ENCODE measurements at places on chromosomes 13 and 19.
A peak's percentile ranks its signal among the peaks of the same experiment; 100 is the strongest.

GRCh38 chr19:32392901-32393300 is 12.7 kb upstream of the DPY19L3 start:
- DNase-seq: no peak

GRCh38 chr19:56341948-56342347 is 27.3 kb upstream of the ZSCAN5A start:
- DNase-seq: no peak

DNA sequence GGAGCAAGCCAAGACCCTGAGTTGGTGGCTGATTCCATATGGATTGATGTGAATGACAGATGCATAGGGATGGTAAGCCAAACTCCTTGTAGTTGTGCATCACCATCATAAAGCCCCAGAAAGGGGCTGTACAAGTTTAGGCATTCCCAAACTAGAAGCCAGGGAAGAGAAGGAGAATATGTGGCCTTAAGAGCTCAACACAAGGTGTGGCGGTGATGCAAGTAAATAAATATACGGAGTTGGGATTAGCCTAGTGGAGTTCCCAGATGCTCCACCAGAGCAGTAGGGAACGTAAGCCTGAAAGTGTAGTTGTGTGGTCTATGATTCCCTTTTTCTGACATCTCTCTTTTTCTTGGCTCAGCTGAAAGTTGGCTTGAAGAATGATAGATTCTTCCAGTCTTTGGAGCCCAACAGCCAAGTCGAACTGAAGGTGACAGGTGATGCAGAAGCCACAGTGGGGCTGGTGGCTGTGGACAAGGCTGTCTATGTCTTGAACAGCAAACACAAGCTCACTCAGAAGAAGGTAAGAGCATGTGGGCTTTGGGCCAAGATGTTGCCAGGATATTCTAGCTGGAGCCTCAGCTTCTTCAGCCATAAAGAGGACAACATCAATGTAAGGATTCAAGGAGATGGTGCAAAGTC is 30.1 kb downstream of the RDH8 start:
- no peak for DNase-seq

GRCh38 chr19:1616875-1617274 is 11.6 kb upstream of the UQCR11 start:
- no peak for DNase-seq

- DNase-seq: no peak
Observed at GRCh38 chr13:66899955-66900354, 330.2 kb downstream of the PCDH9 start.

DNA sequence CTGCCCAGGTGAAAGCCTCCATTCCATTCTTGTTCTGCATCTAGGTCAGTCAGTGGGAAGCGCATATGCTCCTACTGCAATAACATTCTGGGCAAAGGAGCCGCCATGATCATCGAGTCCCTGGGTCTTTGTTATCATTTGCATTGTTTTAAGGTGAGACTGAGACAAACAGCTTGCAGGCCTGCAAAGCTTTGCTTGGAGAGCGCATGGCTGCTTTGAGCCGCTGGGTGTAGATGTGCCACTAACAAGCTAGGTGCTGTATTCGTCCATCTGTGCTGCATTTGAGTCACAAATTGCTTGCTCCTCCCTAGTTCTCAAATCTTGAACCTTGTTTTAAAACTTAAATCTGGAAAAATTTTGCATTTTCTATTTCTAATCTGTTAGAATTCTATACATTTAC is 219.1 kb downstream of the LMO7 start:
- DNase-seq: no peak

DNA sequence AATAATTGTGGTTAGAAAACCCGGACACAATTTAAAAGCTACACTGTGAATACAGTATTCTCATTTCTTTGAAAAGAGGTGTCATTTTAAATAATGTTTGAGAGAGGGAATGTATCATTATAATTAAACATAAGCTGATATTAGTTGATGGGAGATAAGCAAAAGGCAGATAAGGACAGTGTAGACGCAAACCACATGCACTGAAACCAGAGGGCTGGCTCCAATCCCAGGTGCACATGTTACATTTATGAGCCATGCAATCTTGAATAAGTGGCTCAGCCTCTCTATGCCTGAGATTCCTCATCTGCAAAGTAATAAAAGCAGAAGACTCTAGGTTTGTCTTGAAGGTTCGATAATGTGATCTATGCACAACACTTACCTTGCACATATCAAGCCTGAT is 238.7 kb downstream of the EFNB2 start:
- no peak for DNase-seq

GRCh38 chr13:28624707-28625432 is 34.1 kb upstream of the POMP start:
- no peak for DNase-seq

DNA sequence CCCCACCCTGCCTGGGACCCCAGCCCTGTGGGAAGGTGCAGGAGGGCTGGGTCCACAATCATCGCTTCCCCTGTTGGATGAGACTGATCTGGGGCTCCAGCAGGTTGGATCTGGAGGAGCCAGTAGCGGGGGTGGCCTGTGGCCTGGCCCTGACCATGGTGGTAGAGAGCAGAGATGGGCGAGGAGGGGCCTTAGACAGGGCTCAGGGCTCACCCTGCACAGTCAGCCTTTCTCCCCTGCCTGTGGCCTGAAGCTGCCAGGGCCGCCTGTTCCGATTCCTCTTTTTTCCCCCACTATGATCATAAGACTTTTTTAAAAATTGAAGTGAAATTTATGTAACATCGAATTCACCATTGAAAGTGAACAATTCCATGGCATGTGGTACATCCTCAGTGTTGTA is 18.2 kb downstream of the SIN3B start:
- DNase-seq: no peak

DNA sequence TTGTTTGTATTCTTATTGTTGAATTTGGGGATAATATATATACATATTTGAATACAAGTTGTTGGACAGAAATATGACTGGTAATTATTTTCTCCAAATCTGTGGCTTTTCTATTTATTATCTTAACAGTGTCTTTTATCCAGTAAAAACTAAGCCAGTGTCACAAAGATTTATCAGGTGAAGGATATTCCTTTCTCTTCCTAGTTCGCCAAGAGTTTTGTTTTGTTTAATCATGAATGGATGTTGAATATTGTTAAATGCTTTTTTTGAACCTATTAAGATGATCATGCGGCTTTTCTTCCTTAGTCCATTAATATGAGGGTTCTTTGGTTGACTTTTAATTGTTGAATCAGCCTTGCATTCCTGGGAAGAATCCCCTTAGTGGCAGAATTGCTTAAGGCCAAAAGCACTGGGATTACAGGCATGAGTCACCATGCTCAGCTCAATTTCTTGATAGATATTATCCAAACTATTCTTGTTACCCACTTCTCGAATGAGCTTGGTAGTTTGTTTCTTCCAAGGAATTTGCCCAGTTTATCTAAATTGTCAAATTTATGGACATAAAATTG is 53.3 kb downstream of the TEX26 start:
- peak; percentile 14 for DNase-seq

DNA sequence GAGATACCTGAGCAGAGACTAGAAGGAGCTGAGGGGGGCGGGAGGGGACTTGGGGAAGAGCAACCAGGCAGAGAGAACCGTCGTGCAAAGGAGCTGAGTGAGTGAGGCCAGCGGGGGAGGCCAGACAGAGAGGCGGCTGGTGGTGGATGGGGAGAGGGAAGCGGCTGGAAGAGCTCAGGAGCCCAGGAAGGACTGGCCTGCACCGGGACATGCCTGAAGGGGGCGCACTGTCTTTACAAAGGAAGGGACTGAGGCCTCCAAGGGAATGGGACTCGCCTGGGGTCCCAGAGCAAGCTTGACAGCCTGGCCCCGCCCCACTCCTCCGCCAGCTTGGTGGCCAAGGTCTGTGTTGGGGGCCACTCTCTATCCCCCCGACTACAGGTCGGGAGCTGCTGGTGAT is 14.9 kb downstream of the ONECUT3 start:
- no peak for DNase-seq

GRCh38 chr19:19107654-19108053 is 30.6 kb downstream of the TMEM161A start:
- no peak for DNase-seq

DNA sequence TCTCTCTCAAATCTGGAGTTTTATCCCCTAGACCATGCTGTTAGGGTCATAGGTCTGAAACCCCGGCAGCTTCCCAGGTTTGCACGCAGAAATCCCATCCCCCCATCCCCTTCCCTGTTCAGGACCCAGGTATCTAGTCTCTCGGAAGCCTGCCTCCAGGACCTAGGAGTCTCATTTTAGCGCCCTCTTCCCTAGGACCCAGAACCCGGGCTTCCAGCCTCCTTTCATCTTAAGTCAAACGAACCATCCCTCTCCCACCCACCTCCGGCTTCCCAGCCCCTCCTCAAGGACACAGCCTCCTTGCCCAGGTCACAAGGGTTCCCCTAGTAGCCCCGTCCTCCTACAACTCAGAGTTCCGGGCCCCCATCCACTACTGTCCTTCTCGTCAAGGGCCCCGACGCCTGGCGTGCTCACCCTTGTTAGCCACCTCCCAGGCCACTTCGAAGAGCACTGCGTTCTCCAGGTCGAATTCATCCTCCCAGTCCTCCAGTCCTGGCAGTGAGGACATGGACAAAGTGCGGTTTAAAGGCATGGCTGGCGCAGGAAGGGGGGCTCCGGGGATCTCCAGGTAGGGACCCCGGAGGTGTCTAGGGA is 431 bp downstream of the GYS1 start:
- DNase-seq: no peak

DNA sequence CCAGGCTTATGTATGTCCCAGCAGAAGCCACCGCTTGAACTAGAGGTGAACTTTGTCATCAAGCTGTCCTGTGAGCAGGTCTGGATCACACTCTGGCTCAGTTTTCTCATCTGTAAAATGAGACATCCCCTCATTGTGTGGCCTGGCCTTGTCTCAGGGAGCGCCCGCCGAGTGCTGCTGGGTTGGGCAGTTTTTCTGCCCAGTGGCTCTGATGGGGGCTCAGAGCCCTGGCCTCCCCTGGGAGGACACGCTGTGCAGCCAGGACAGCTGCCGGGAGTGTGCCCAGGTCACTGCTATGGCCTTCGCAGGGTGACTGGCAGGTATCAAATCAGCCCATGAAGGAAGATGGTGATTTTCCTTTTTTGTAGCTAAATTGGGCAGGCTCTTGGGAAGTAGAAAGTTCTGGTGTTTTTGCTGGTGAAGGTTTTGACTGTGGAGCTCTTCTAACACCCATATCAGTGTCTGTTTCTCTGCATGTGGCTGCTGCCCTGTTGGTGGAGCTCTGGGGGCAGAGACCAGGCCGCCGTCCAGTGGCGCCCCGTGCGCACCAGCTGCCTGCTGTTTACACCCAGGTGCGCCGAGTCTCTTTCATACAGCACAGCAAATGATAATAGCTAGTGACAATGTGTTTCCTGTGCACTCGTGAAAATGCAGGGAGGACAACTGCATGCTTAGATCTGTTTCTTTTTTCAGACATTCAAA is 40.8 kb downstream of the SLC7A9 start:
- DNase-seq: no peak

DNA sequence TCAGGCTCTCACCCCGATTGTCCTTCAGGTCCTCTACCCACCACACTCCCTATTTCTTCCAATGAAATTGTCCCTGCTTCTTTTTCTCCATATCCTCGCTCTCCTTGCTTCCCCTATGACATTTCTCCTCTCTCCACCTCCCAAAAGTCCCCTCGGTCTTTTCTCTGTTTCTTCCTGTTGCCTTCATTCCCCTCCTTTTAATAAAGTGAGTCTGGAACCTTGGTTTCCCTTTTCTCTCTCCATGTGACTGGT is 676 bp upstream of the ZNF574 start:
- no peak for DNase-seq

DNA sequence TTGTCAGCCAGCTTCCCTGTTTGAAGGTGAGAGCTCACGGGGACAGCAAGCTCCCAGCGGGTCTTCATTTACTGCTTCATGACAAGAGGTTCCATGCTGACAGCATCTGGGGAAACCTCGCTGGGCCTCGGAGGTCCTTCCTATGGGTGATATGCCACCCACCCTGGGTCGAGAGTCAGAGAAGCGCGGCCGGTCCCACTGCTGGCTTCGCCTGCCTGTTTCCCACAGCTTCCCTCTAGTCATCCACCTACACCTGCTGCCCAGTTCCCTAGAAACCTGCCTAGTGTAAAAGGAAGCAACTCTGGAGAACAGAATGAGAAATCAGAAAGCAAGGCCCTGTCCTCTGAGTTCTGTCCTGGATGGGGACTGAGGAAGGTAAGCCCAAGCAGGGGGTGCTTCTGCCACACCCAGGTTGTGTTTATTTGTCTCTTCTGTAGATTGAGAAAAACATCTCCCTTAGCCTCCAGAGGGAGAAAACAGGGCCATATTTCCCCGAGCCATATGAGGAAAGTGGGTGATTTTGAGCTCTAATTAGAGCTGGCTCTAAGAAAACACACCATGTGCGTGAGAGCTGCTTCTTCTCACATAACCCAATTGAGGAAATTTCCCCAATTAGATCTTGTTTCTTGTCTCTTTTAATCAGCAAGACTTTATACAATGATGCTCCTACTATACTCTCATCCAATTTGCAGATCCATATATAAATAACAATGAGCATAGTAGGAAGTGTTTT is 504.3 kb downstream of the IRS2 start:
- no peak for DNase-seq

- DNase-seq: no peak
Observed at GRCh38 chr13:98900442-98900841, 77.4 kb downstream of the DOCK9 start.

DNA sequence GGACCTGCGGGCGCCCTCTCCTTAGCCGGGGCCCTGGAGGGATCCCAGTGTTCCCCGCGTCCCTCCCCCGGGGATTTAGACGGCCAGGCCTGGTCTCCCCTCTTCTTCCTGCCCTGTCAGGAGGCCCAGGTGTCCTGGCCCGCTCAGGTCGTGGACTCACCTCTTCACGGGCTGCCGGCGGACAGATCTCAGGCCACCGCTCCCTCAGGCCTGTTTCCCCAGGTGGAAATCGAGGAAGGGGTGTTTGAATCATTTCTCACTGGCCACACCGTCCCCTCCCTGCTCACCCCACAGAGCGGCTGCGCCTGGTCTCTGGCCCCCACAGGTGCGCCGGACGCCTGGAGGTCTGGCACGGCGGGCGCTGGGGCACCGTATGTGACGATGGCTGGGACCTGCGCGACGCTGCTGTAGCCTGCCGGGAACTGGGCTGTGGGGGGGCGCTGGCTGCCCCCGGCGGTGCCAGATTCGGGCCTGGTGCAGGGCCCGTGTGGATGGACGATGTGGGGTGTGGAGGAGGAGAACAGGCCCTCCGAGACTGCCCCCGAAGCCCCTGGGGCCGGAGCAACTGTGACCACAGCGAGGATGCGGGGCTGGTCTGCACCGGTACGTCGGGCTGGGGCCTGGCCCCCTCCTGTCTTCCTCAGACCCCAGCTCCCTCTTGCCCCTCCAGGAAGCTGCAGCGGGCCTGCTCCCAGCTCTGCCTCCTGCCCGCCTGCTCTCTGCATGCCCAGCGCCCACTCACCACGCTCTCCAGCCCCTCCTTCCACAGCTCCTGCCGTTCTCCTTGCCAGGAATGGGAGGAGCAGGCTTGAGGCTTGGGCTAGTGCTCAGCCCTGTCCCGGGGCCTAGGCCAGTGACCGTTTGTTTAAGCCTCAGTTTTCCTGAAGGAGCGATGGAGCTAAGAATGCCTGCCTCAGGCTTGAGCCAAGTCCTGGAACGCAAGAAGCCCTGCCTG is 2.5 kb downstream of the SSC5D start:
- DNase-seq: no peak

- no peak for DNase-seq
Observed at GRCh38 chr19:18016209-18016910, 8.4 kb downstream of the ARRDC2 start.

Data from stromal cell of bone marrow (primary cell).